ENCODE measurements at places on chromosomes 3 and 15.

- DNase-seq: no peak
These were observed 117.6 kb upstream of the BFSP2 start for GRCh38 chr3:133282236-133282635.

- DNase-seq: no peak
These were observed 29.9 kb upstream of the PFN2 start for GRCh38 chr3:150000641-150001040.

- DNase-seq: no peak
These were observed 68.0 kb downstream of the CASR start for GRCh38 chr3:122251428-122251827.

DNA sequence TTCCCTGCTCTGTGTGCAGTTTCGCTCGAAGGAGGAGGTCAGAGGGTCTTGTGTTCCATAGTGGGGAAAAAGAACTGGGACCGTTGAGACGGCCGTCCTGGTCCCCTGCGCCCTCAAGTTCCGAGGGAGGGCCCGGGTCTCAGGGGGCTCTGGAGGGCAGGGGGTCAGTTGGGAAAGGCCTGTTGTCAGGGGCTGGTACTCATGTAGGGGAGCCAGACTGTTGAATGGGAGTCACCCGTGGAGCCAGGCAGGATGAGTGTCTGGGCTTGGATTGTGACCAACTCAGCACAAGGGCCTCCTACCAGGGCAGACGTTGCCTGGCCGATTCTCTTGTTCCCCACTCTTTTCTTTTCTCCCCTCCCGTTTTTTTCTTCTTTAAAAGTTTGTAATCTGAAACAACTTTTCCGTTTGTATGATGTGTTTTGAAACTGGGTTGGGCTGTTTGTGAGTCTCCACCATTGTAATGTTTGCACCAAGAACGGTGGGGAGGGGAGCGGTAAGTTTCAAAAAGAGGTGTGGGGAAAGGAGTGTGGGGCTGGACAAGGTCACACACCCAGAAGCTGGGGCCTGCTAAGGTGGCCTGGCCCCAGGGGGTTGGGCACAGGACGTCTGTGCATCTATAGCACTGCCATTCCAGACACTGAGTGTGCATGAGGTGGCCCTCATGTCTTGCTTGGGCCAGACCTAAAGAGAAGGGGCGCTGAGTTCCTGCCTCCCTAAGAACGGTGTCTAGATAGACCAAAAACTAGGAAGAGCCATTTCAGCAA lies 1.1 kb downstream of the CMTM7 start:
- peak; percentile 83 for DNase-seq

DNA sequence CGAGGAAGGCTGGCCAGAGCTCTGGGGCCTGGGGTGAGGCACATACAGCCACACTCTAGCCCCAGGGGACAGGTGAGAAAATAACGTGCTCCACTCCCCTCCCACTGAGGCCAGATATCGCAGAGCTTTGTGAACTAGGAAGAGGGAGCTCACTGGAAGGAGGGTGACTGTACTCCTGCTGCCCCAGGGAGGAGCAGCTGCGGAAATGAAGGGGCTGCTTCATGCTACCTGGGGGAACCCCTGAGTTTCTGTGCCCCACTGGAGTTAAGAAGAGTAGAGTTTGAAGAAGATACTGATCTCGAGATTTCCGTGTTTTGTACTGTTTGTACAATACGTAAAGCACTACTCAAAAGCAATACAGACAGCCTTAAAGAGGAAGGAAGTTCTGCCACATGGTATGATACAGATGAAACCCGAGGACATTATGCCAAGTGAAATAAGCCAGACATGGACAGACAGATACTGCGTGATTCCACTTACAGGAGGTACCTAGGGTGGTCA lies 44.6 kb downstream of the CMTM6 start:
- DNase-seq: no peak

- peak; percentile 91 for DNase-seq
These were observed 86.0 kb upstream of the ALDH1L1 start for GRCh38 chr3:126266291-126266840.

DNA sequence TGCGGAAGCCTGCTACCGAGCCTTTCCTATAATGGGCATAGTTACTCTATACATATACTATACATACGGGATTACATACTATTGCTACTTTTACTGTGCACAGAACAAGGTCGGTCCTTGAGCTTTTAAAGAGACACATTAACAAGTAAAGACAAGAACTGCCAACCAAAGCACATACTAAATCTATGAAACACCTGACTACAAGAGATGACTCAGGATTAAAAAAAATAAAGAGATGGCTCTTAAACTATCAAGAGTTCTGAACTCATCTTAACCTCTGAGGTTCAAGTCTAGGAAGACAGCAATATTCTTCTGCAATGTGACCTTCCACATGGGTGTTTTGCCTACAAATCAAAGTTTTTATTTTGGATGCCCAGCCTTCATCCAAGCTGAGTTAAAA lies 106.8 kb downstream of the TNIK start:
- no peak for DNase-seq
